ENCODE measurements at places on chromosomes 4 and X.

DNA sequence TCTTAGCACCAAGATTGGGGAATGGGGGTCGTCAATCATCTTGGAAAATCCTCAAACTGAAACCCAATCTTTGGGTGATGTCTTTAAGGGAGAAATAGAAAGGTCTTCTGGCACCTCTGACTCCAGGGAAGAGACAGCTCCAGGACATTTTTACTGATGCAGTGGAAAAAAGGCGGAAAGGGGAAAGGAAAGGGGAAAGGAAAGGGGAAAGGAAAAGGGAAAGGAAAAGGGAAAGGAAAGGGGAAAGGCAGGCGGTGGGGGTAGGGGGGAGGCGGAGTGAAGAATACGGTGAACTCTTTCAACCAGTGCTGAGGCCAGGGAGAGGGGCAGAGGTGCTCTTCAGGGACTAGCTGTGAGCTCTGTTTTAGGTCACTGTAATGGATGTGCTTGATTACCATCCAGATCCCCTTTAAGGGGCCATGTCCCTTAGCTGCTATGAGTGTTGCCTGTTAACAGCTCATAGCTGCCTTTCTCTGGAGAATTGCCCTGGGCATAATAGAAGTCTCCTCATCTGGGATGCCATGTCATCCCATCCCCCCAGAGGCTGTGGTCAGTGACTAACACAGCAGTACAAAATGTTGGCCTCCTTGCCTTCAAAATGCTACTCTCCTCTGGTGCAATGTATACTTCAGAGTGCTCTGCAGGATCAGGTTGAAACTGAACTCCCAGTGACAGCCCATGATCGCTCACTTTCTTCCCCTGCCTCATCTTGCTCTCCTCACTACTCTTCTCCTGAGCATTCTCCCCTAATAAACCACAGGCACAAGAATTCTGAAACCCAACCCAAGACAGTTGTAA, 92.4 kb upstream of the AP1S2 start:
- no peak for DNase-seq

DNA sequence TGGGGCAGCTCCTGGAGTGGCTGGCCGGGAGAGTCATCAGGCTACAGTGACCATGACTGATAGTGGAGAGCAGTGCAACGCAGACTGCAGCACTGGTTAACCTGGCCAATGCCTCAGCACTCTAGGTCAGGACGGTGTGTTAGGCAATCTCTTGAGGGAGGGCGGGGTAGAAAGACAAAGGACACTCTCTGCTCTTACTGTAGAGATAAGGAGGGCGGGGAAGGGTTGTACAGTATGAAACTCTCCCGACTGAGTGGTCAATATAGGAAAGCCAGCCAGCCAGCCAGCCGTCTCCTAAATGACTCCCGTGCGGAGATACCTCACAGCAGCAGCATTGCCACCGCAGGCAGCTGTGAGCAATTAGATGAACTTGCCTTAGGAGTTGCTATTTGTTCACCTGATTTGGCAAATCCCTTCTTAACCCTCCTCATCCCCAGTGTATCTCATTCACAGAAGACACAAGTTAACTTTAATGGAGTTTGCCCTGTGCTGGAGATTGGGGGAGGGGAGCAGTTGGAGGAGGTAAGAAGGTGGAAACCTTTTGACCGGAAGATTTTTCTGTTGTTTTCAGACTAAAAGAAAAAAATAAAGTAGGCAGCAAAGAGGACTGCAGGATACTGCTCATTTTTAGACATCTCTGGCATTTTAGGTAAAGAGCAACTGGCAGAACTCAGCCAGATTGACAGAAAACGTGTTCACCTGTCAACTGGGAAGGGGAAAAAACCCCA, 330.5 kb downstream of the HNRNPD start:
- DNase-seq = peak; percentile 51

DNA sequence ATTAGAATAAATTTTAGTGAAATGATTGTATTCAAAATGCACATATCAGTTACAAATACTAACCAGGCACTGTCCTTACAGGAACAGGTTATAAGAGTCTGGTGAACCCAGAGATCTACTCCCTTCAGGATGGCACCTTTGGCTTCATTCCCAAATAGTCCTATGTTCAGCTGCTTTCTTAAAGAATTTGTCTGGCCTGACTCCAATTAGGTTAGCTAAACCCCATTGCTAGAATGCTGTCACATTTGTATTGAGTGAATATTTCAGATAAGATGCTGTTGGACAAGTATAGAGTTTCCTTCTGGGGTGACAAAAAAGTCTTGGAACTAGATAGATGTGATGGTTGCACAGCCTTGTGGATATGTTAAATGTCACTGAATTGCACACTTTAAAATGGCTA, 69.4 kb downstream of the EFHC2 start:
- no peak for DNase-seq

DNA sequence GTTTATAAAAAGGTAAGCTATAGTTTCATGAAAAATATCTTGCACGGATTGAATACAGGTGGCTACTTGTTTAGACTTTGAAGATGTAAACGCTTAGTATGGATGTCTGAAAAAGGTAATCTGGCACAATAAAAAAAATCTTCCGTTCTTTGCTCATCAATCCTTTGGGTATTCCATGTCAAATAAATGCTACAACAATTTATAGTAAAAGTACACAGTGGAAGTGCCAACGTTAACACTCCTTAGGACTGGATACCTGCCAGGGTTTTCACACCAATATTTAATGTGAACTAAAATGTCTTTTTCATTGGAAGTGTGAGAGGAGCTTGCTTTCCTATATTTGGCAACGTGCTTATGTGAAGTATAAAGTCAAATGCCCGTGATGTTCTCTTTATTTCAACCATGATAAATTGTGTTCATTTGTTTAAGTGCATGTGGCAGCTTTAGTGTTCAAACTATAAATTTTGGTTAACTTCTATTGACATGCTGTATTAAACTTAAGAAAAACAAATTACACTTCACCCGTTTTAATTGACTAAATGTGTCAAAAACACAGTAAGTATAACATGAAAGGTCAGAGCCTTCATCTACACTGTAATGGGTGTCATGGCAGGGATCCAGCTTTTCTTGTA, 121.7 kb upstream of the HAND2 start:
- no peak for DNase-seq

- DNase-seq = no peak
Measured at GRCh38 chrX:23745786-23746185, 2.7 kb upstream of the ACOT9 start.

GRCh38 chr4:156576946-156577345, 394.7 kb downstream of the PDGFC start:
- no peak for DNase-seq

DNA sequence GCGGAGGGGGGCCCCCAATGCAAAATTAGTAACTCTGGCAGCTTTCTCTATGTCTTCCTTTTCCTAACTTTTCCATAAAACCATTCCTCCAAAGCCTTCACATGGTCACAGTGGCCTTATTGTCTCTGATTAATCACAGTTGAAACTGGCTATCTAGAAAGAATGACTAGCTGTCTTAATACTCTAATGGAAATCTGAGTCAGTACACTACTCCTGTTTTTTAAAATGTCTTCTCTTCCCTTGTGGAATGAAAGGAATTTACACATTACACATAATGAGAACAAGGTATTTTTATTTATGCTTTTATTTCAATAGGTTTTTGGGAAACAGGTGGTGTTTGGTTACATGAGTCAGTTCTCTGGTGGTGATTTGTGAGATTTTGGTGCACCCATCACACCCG, 66.3 kb upstream of the PUDP start:
- DNase-seq = no peak

DNA sequence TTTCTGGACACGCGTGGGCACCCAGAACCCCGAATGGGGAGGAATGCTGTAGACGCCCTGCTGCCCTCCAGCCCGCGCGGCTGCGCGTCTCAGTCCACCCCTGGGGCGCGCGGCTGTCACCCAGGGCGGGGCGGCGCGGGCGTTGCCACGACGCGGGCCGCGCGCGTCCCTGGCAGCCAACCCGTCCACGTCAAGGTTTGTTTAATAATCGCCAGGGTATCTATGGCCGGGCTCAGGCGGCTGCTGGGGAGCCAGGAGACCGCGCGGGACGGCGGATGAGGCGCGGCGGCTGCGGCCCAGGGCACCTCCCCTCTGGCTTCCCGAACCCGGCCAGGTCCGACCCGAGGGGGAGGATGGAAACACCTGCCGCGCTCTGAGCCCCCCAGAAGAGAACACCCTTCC, at the start of gene SPATA18:
Gene SPATA18, plus strand, starts transcription at position 92 of the 402 bp plus-strand sequence. CDS start 401 bp downstream, outside the sequence.
- DNase-seq = peak; percentile 63

DNA sequence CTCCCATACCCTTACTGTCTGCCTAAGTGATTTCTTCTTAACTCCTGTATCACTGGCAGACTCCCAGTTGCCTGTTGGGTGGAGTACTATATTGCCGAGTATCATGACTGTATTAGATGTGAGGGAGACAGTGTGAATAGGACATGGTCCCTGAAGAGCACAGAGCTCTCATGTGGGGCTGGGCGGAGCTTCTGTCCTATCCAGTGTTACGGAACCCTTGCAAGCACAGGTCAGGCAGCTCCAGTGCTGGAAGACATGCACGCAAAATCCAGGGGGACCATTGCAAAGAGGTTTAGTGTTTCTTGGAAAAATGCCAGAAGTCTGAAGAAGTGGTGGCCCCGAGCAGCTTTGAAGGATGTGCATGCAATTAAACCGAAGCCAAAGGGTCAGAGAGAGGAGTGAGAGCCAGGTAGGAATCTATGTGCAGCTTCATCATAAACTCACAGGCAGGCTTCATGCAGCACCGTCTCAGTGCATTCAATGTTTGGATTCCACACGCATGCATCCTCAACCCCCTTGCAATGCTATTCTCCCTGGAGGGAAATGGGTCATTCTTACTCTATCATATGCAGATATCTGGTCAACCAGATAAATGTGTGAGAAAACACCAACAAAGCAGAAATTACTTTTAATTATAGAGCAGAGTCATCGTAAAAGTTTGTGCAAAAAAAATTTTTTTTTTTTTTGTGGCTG, 49.7 kb upstream of the DHRSX start:
- DNase-seq = no peak

- peak; percentile 53 for DNase-seq
Measured at GRCh38 chr4:74933562-74934015, 673 bp downstream of the PARM1 start.

GRCh38 chr4:124631760-124632159, 80.8 kb downstream of the ANKRD50 start:
- no peak for DNase-seq

DNA sequence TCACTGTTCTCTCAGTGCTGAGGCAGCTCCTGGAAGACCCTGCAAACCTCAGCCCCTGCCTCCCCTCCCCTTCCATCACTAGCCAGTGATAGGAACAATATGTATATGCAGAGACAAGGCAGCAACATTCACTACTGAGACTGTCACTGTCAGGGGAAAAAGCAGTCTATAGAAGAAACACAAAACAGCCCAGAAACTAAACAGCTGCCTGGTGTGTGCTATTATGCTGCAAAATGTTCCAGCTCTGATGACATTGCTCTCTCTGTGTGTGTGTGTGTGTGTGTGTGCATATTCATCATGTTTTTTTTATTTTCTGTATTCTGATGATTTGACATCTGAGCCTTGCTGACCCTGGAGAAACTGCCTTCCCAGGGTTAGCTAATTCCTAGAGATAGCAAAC, 147.2 kb downstream of the SPATA18 start:
- no peak for DNase-seq

DNA sequence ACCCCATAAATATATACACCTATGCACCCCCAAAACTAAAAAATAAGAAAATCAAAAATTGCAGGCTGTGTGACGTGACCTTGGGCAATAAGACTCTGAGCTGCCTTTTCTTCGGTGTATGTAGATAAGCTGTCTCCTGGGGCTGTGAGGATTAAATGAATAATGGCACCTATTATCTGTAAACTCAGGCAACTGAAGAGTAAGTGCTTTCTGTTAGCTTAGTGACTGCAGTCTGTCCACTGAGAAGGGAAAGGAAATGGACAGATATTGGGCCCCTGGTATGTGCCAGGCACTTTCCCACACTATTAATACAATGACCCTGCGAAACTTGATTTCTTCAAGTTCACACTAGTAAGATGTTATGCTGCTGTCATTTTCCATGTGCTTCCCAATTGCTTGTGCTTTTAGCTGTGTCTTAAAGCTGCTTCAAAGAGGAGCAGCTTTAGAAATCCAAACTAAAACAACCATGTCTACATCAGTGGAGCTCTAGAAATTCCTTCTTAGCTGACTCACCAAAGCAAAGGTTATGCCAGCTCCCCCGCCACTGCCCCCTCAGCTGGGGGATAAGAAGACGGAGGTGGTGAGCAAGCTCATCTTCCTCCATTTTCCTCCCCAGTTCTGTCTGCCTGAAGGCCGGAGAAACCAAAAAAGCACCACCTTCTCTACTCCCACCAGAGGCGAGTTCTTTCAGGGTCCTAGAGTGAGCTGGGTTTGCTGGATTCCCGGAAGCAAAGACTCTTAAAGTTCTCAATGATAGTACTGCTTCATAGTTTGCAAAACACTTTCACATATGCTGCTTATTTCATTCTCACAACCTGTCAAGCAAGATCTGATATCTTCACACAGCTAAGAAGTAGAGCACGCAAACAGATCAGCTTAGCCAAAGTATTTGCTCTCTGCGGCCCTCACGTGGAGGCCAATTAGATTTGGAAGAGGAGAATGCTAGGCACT, 8.8 kb upstream of the DGAT2L6 start:
- no peak for DNase-seq

- DNase-seq = no peak
Measured at GRCh38 chr4:150987204-150987603, 27.9 kb downstream of the LRBA start.

DNA sequence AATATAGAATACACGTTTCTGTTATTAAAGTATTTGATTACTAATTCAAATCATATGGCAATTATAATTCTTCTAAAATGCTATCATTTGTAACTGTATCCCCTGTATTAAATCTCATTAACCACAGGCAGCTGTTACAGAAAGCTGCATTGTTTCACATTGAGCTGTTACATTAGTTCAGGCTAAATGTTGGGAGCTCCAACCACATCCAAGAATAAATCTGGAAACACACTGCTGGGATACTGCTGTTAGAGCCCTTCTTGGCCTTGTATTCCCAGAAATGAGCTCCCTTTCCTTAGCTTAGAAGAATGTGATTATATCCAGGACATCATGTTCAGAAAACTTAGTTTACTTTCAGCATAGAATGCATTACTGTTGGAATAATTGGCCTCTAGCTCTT, 48.2 kb downstream of the GUCY1B1 start:
- no peak for DNase-seq

DNA sequence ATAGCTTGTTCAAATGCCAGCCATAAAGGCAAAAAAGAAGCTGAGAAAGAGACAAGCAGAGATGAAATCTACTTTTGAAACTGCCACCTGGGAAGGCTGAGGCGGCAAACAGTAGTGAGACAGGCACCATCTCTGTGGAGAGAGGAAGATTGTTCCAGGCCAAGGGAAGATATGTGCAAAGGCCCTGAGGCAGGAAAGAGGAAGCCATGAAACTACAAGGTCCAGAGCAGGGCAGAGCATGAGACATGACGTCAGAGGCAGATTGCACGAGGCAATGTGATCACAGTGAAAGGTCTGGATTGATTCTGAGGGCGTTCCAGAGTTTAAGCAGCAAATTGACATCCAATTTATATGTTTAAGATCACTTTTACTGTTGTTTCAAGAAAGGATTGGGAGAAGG, 226.1 kb downstream of the QDPR start:
- no peak for DNase-seq

GRCh38 chr4:105686571-105686970, 21.9 kb downstream of the INTS12 start:
- DNase-seq = no peak

- DNase-seq = no peak
Measured at GRCh38 chr4:66639361-66639760, 905.9 kb downstream of the CENPC start.

GRCh38 chr4:26936284-26937065, 75.8 kb downstream of the STIM2 start:
- no peak for DNase-seq

- DNase-seq = no peak
Measured at GRCh38 chrX:555725-556666, 74.6 kb upstream of the SHOX start.

GRCh38 chr4:4923201-4923600, 63.7 kb downstream of the MSX1 start:
- peak; percentile 6 for DNase-seq
